GM13977 (cell line): ENCODE measurements at places on chromosomes 5 and 9.

DNA sequence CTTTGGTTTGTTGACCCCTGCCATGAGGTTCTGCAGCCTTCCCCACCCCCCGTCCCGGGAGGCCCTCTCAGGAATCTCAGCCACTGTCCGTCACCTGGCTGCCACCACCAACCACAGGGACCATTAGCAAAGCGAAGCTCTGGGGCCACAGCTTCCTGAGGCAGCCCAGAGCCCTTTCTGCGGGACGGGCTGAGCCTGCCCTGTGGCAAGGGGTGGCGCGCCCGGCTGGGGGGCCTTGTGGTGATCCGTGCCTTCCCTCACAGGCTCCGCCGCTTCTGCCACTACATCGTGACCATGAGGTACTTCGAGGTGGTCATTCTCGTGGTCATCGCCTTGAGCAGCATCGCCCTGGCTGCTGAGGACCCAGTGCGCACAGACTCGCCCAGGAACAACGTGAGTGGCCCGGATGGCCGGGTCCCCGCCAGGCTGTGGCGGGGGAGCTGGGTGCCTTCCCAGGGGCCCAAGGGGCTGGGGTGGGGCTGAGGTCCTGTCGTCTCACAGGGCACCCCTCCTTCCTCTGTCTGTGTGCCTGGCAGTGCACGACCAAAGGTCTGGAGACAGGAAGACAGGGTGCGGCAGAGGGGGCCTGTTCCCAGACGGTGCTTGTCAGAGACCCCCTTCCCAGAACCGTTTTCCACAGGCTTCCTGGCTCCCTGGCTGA is 169.2 kb downstream of the CACNA1B start:
- DNase-seq, result no peak

DNA sequence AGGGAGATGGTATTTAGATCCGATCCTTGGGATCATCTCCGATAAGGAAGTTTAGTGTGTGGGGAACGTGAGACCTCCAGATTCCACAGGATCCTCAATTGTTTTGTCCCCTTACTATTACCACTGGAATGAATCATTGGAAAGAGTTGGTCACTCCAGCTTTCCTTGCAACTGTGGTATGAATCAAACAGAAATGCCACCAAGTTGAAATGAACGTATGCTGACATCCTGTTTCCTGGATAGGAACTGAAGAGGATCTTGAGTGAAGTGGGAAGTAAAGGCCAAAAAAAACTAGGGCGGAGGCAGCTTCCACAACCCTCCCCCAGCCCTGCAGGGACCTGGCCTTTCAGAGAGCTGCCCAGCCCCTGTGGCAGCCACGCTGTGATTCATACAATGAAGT is 23.9 kb downstream of the IRX1 start:
- DNase-seq, result no peak

DNA sequence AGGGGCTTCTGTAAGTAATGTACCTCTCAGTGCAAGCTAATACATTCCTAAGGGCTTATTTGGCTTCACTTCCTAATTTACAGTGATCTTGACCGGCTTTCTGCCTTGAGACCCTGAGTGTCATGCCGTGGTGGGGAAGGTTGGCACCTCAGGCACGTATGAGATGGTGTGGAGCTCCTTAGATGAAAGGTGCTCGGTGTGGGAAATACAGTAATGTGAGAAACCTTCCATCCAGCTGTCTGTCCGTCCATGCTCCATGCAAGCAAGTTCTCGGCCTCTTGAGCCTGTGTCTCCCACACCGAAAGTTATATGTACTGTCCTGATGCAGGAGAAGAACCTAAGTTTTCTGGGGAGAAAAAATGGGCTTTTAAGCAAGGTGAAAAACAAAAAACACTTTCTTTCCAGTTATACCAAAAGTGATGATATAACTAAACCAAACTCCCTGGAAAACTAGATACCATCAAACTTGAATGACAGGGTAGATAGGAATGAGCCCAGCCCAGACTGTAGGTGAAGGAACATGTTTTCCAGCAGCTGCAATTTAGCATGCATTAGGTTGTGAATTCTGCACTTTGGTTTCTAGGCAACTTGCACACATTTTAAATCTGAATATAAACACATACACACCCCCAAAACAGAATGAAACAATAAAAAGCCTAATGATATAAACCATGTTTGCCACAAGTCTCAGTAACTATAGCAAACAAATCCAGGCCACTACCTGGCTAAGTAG is 279.6 kb downstream of the FANCC start:
- DNase-seq, result no peak

GRCh38 chr9:32735476-32735875 is 47.9 kb upstream of the TMEM215 start:
- no peak for DNase-seq

DNA sequence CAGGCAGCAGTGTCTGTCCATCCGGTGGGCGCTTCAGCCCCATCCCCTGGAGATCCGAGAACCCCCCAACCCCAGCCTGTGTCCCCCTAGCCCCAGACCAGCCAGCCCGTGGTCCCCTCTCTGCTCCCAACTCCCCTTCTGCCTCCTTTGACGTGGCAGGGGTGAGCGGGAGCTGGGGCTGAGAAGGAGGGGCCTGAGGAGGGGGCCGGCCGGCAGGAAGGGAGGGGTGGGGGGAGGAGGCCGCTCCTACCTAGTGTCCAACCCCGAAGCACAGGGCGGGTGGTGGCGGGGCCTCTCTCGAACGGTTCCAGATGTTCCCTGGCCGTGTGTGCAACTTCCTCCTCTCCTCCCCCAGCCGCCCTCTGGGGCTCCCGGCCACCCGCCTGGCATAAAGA is 31.0 kb downstream of the GOLGA2 start:
- DNase-seq, result no peak

- DNase-seq, result peak; percentile 65
Observed at GRCh38 chr5:31809050-31809870, 170.3 kb downstream of the PDZD2 start.

- no peak for DNase-seq
Observed at GRCh38 chr5:176631383-176632200, 1.1 kb downstream of the EIF4E1B start.

GRCh38 chr5:168931638-168932345 is 352.6 kb upstream of the PANK3 start:
- no peak for DNase-seq

DNA sequence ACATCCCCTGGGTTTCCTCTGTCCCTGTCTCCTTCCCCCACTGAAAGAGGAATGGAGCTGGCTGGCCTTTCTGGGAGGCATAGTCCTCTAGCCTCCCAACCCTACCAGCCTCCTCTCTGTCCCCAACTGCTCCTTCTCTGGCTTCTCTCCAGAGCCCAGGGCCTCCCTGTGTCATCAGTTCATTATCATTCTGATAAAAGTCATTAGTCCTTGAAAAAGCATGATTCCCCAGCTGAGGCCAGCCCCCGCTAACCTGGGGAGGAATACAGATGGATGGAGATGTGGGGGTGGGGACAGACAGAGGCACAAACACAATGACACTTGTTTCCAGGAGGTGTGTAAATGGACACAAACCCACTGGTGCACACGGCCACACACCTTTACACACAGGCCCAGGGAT is 73.6 kb upstream of the HSPA9 start:
- no peak for DNase-seq

GRCh38 chr9:100590481-100590880 is 12.6 kb downstream of the CAVIN4 start:
- DNase-seq, result no peak

GRCh38 chr9:32573821-32574220 is 862 bp upstream of the NDUFB6 start:
- no peak for DNase-seq

DNA sequence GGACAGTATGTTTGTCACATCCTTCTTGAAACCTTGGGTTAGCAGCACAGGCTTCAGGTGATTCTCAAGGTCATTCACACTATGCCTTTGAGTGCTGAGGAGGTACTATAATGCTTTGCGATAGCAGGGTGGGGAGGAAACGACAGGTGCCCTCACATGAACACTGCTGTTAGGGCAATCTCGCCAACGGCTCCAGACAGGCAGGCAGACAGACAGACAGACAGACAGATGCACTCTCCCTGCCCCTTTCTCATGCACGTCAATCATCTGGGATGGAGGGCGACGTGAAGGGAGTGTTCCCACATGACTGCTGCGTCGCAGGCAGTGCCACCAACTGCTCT is 82.9 kb downstream of the RAPGEF1 start:
- no peak for DNase-seq

DNA sequence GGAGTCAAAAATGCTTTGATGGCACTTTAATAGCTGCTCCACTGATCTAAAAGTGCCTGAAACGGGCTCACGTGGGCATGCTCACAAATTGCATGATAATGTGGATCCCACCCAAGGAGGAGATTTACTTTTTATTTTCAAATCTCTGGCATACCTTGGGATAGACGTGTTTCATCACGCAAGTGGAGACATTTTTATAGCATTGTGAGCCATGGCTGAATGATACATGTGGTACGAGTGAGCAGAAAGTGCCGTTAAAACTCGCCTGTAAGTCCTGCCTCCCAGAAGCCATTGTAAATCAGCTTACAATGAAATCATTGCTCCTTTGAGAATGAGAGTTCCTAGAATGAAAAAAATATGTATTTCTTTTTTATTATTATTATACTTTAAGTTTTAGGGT is 514.7 kb downstream of the MAT2B start:
- DNase-seq, result no peak

- DNase-seq, result peak; percentile 40
Observed at GRCh38 chr5:1555011-1555807, 31.4 kb upstream of the LPCAT1 start.

- DNase-seq, result no peak
Observed at GRCh38 chr9:16336833-16337232, 533.6 kb downstream of the BNC2 start.

GRCh38 chr5:126605525-126605924 is 4.8 kb downstream of the PHAX start:
- no peak for DNase-seq

- DNase-seq, result no peak
Observed at GRCh38 chr9:125646217-125646616, 60.8 kb downstream of the MAPKAP1 start.

DNA sequence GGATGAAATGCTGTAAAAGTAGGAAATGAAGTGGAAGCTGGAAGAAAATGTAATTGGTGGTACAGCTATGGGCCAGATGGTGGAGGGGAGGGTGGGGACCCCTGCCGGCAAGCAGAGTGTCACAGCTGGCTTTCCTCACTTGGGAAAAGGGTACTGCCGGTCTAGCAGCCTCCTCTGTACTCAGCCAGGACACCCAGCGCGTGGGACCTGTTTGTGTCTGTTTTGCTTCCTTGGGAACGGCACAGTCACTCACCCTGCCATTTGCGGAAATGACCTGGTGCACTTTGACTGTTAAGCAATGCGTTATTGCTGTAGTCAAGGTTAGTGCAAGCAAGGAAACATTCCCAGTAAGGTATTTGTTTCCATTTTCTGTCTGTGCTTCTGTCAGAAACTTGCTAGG is 10.1 kb downstream of the TMEM252 start:
- DNase-seq, result no peak

GRCh38 chr5:93755716-93756115 is 14.3 kb upstream of the POU5F2 start:
- DNase-seq, result no peak

DNA sequence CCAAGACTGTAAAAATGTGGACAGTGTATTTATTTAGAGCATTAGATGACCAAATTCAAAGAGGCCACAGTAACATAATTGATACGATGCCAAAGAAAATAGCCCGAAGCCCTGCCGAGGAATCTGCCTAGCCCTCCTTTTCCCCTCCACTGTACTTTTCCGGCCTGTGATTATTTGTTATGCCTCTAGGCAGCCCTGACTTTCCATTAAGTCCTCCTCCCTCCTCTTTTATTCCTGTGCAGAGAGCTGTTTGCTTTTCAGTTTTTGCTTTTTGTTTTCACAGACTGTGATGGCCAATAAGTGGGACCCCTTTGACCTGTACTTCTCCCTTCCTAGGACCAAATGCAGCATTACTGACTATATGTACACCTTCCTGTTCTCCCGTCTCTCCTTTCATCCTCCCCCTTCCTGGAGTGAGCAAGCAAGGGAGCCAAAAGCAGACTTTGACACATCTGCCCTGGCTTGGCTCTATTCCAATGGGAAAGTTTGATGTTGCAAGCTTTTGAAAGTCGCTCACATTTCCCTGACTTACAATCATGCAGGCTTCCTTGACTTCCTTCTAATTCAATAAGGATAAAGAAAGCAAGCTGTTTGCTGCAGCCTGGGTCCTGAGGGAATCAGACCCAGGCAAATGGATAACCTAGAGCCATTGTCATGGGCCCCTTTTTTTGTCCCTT is 76.1 kb downstream of the NREP start:
- DNase-seq, result no peak

DNA sequence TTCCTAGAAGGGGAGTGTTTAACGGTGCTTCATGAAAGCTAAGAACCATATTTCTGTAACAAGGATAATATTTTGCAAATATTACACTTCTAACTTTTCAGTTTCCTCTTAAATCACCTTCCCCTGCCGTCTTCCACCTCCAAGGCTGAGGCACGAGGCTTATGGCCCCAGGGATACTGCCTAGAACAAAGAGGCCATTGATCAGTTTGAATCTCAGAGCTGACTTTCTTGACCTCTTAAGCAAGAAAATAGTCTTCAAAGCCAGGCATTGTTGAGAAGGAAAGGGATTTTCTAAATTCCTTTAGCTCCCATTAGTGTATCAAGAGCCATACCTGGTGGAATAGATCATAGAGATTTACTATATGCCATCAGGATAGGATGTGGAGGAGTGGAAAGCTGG is 566.2 kb downstream of the BNC2 start:
- DNase-seq, result no peak

DNA sequence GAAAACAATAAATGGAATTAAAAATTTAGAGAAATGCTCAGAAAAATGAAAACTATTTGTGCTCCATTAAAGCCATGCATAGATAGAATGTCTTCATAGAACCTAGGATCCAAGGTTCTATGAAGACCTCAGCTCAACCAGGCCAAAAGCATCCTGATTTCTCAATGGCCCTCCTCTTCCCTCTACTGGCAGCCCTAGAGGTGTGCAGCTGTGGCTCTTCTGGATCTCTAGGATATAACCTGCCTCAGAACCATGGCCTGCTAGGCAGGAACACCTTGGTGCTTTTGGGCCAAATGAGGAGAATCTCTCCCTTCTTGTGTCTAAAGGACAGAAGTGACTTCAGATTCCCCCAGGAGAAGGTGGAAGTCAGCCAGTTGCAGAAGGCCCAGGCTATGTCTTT is 15.1 kb downstream of the IFNA1 start:
- DNase-seq, result peak; percentile 35

DNA sequence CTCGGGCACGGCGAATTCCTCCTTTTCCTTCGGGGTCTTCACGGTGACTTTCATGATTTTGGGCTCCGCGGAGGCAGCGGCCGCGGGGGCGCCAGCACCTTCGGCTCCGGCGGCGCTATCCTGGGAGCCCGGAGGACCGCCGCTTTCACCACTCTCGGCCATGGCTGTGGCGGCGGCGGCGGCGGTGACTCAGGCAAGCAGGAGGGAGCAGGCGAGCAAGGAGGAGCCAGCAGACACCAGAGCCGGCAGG is 315 bp downstream of the UBQLN1 start:
- no peak for DNase-seq

GRCh38 chr9:673264-673965 is 168.1 kb upstream of the DMRT1 start:
- no peak for DNase-seq
